Lung (tissue), 17 donors: ENCODE measurements at places on chromosomes 3 and 15. TPM values are rescaled to one million over a fixed set of nuclear protein-coding genes. Genes with fewer than 3 reads are reported as not detected.

The TMIE gene
- 0.63 TPM for total RNA-seq

- H3K36me3 ChIP-seq: peaks cover 10% of the 10 kb centered on the region
- H3K27ac ChIP-seq: no peak overlapping the region
- H3K4me1 ChIP-seq: no peaks in the 10 kb centered on the region
- no peak for DNase-seq
Measured at GRCh38 chr3:57675530-57675929, 17.3 kb downstream of the DENND6A start.

GRCh38 chr3:185930393-185931107 is 7.3 kb downstream of the TRA2B start:
- H3K27ac ChIP-seq: no peak overlapping the region
- peaks cover 16% of the 10 kb centered on the region for H3K36me3 ChIP-seq
- DNase-seq: no peak
- no peaks in the 10 kb centered on the region for H3K27me3 ChIP-seq
- H3K4me3 ChIP-seq: no peak overlapping the region

The GOLGA6L7 gene
- not detected for total RNA-seq

The SLC22A14 gene
- not detected for total RNA-seq

GRCh38 chr15:81012588-81012987 is 11.9 kb downstream of the TLNRD1 start:
- H3K4me3 ChIP-seq: no peak overlapping the region
- no peak for DNase-seq
- no peak overlapping the region for H3K27ac ChIP-seq
- no peaks in the 10 kb centered on the region for H3K36me3 ChIP-seq

DNA sequence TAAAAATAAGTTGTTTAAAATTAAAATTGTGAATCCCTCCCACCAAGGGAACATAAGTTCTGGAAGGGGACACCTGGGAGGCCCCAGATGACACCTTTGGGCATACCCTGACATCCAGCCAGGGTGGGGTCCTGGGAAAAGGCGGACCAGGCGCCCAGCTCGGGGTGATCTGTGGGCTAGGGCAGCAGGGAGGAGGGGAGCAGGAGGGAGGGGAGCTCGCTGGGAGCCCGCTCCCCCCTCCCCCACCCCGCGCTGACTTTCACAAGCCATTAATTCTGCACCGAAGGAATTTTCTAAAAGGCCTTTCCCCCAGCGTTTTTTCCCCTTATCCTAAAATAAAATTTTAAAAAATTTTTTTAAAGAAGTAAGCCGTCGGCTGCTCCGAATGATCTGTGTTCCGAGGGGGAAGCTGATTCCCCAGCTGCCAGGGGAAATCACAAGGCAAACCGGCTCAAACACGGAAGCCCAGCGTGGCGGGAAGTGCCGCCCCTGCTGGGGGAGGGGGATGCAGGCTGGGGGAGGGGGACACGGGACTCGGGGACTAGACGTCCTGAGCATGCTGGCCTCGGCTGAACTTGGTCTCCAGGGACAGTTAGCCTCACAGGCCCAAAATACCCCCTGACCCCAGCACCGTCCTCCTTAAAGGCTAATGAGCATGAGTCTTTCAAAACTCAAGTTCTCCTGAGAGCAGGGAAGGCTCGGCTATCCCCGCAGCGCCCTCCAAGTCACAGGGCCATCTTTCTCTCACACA is 13.9 kb downstream of the PLXND1 start:
- H3K4me1 ChIP-seq: peaks cover 43% of the 10 kb centered on the region
- peak; percentile 89 for DNase-seq
- no peaks in the 10 kb centered on the region for H3K36me3 ChIP-seq
- peak overlapping the region; percentile 76 for H3K27ac ChIP-seq
- no peaks in the 10 kb centered on the region for H3K27me3 ChIP-seq

The C2CD4A gene
- 0.67 TPM for total RNA-seq

- H3K4me3 ChIP-seq: no peak overlapping the region
- peak; percentile 28 for DNase-seq
- no peak overlapping the region for H3K27ac ChIP-seq
- H3K4me1 ChIP-seq: no peaks in the 10 kb centered on the region
- H3K36me3 ChIP-seq: no peaks in the 10 kb centered on the region
Measured at GRCh38 chr3:188584162-188584529, 430.2 kb downstream of the LPP start.

- H3K4me1 ChIP-seq: no peaks in the 10 kb centered on the region
- peaks cover 3% of the 10 kb centered on the region for H3K36me3 ChIP-seq
- DNase-seq: no peak
- no peak overlapping the region for H3K27ac ChIP-seq
Measured at GRCh38 chr3:155158346-155159037, 78.4 kb downstream of the MME start.

DNA sequence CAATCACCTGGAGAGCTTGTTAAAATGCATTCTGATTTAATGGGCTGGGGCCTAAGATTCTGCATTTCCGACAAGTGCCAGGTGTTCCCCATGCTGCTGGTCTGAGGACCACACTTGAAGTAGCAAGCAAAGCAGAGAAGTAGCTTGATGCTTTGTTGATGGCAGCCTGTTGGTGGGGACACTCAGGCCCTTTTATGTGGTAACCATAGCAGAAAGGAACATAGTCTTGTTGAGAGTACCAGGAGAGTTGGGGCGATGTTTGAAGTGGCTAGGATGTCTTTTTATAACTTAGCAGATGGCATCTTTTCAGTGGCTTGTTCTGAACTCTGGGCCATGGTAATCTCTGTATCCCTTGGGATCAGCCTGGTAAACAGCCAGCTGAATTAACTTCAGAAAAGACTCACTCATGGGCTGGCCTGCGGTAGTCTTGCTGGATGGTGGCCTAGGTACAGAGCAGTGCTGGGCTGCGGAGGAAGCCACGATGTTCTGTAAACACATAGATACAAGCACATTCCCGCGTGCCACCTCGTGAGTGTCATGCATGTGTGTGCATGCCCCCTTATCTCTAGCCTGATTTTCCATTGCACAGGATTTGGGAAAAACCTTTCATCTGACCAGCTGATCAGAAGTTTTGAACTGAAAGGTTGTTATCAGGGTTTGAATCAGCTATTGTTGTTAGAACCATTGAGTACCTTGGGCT is 292.4 kb upstream of the LRRFIP2 start:
- no peaks in the 10 kb centered on the region for H3K4me1 ChIP-seq
- peaks cover 7% of the 10 kb centered on the region for H3K36me3 ChIP-seq
- H3K4me3 ChIP-seq: no peak overlapping the region
- H3K27ac ChIP-seq: peak overlapping the region; percentile 63
- DNase-seq: no peak

- peak overlapping the region; percentile 10 for H3K4me3 ChIP-seq
- H3K27me3 ChIP-seq: no peaks in the 10 kb centered on the region
- no peaks in the 10 kb centered on the region for H3K36me3 ChIP-seq
- peak; percentile 91 for DNase-seq
- H3K4me1 ChIP-seq: peaks cover 6% of the 10 kb centered on the region
Measured at GRCh38 chr15:72155003-72155621, 36.9 kb downstream of the SENP8 start.

- DNase-seq: no peak
Measured at GRCh38 chr3:153956613-153957012, 164.6 kb upstream of the ARHGEF26 start.

GRCh38 chr3:14514323-14514720 is 25.8 kb downstream of the GRIP2 start:
- no peaks in the 10 kb centered on the region for H3K36me3 ChIP-seq
- DNase-seq: no peak
- no peak overlapping the region for H3K4me3 ChIP-seq
- no peak overlapping the region for H3K27ac ChIP-seq
- H3K27me3 ChIP-seq: no peaks in the 10 kb centered on the region
- no peaks in the 10 kb centered on the region for H3K4me1 ChIP-seq

The TYRO3 gene
- total RNA-seq: 17.9 TPM

The CLDND1 gene
- 74.5 TPM for total RNA-seq

GRCh38 chr3:19155375-19155774 is 7.1 kb downstream of the KCNH8 start:
- no peaks in the 10 kb centered on the region for H3K36me3 ChIP-seq
- H3K4me3 ChIP-seq: no peak overlapping the region
- no peaks in the 10 kb centered on the region for H3K4me1 ChIP-seq
- H3K27ac ChIP-seq: no peak overlapping the region
- H3K27me3 ChIP-seq: no peaks in the 10 kb centered on the region
- DNase-seq: no peak

DNA sequence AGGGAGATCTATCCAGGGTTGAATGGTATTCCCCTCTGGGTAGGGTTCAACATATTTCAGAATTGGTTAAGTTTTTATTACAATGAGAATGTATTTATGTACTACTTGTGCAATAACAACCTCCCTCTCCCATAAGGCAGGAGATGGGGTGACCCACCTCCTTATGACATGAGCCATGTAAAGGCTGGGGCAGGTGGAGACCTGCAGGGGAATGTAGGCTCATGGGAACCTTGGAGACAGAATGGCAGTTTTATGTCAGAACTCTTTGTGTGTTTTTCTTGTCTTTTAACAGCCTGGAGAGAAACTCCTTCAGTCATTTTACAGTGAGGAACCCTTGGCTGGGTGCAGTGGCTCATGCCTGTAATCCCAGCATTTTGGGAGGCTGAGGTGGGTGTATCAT is 24.6 kb upstream of the INSYN1 start:
- H3K27ac ChIP-seq: no peak overlapping the region
- no peak overlapping the region for H3K4me3 ChIP-seq
- no peaks in the 10 kb centered on the region for H3K36me3 ChIP-seq
- DNase-seq: no peak
- no peaks in the 10 kb centered on the region for H3K27me3 ChIP-seq
- H3K4me1 ChIP-seq: peaks cover 2% of the 10 kb centered on the region

DNA sequence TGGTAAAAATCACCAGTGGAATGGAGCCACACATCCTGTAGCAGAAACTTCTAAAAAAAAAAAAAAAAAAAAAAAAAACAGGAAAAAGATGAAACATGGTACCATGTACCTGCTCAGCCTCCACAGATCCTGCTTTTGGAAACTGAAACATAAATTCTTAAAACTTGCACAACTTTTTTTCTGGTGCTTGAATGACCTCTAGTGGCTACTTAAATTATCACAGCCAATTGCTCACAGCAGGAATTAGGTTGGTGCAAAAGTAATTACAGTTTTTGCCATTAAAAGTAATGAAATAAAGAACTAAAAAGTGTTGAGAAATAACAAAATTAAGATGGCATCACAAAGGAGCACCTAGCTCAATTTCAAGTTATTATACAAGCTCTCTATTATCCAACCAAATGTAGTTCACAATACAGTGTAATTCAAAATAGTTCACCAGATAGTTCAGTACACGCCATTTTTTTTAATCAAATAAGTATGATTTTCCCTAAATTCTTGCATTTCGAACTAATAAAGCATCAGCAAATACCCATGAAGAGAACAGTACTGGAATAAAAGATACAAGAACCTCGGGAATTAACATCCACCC is 80.6 kb downstream of the ULK4 start:
- H3K4me1 ChIP-seq: no peaks in the 10 kb centered on the region
- no peaks in the 10 kb centered on the region for H3K27me3 ChIP-seq
- no peak overlapping the region for H3K4me3 ChIP-seq

DNA sequence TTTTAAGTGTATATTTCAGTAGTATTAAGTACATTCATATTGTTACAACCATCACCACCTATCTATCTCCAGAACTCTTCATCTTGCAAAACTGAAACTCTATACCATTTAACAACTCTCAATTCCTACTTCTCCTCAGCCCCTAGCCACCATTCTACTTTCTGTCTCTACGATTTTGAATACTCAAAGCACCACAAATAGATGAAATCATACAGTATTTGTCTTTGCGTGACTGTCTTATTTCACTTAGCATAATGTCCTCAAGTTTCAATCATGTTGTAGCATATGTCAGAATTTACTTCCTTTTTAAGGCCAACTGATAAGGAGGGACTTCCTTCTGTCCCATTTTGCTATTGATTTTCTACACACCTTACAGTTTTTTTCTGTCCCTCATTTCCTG is 593.3 kb downstream of the FHIT start:
- DNase-seq: no peak
- no peaks in the 10 kb centered on the region for H3K36me3 ChIP-seq
- no peaks in the 10 kb centered on the region for H3K4me1 ChIP-seq
- H3K4me3 ChIP-seq: no peak overlapping the region

- no peaks in the 10 kb centered on the region for H3K27me3 ChIP-seq
- H3K4me3 ChIP-seq: no peak overlapping the region
- no peak overlapping the region for H3K27ac ChIP-seq
- no peak for DNase-seq
- peaks cover 4% of the 10 kb centered on the region for H3K4me1 ChIP-seq
Measured at GRCh38 chr3:171452328-171452727, 7.9 kb downstream of the TNIK start.

The MYNN gene
- total RNA-seq: 32.1 TPM

GRCh38 chr3:186352369-186352768 is 9.7 kb downstream of the DGKG start:
- no peaks in the 10 kb centered on the region for H3K27me3 ChIP-seq
- H3K36me3 ChIP-seq: no peaks in the 10 kb centered on the region
- H3K4me1 ChIP-seq: no peaks in the 10 kb centered on the region
- no peak overlapping the region for H3K4me3 ChIP-seq
- no peak for DNase-seq

The U2SURP gene
- 59.2 TPM for total RNA-seq

GRCh38 chr15:27685644-27686043 is 413.5 kb downstream of the OCA2 start:
- no peak overlapping the region for H3K27ac ChIP-seq
- no peak for DNase-seq
- no peaks in the 10 kb centered on the region for H3K36me3 ChIP-seq
- peaks cover 6% of the 10 kb centered on the region for H3K4me1 ChIP-seq
- no peaks in the 10 kb centered on the region for H3K27me3 ChIP-seq

- H3K27ac ChIP-seq: peak overlapping the region; percentile 69
- no peaks in the 10 kb centered on the region for H3K27me3 ChIP-seq
- H3K4me1 ChIP-seq: peaks cover 2% of the 10 kb centered on the region
- H3K36me3 ChIP-seq: no peaks in the 10 kb centered on the region
Measured at GRCh38 chr3:159654183-159655134, 334.2 kb upstream of the IL12A start.

The GP9 gene
- 3.0 TPM for total RNA-seq

GRCh38 chr3:136671921-136672320 is 80.3 kb downstream of the STAG1 start:
- H3K27ac ChIP-seq: no peak overlapping the region
- no peak overlapping the region for H3K4me3 ChIP-seq
- no peaks in the 10 kb centered on the region for H3K4me1 ChIP-seq
- H3K27me3 ChIP-seq: no peaks in the 10 kb centered on the region
- no peak for DNase-seq

GRCh38 chr3:170605490-170605889 is 19.6 kb upstream of the SLC7A14 start:
- no peaks in the 10 kb centered on the region for H3K27me3 ChIP-seq
- no peak overlapping the region for H3K27ac ChIP-seq
- no peak for DNase-seq
- no peak overlapping the region for H3K4me3 ChIP-seq

GRCh38 chr3:184029443-184029842 is 2.1 kb upstream of the HTR3D start:
- no peaks in the 10 kb centered on the region for H3K27me3 ChIP-seq
- no peak for DNase-seq
- no peaks in the 10 kb centered on the region for H3K4me1 ChIP-seq
- H3K36me3 ChIP-seq: no peaks in the 10 kb centered on the region

- no peak for DNase-seq
- H3K4me1 ChIP-seq: no peaks in the 10 kb centered on the region
- no peak overlapping the region for H3K4me3 ChIP-seq
- H3K36me3 ChIP-seq: peaks cover 14% of the 10 kb centered on the region
- no peak overlapping the region for H3K27ac ChIP-seq
Measured at GRCh38 chr3:108055931-108056330, 34.9 kb downstream of the CD47 start.

The SAMD7 gene
- not detected for total RNA-seq
